ENCODE measurements at places on chromosomes 3 and 15. TPM values are rescaled to one million over a fixed set of nuclear protein-coding genes. Genes with fewer than 3 reads are reported as not detected.
A peak's percentile ranks its signal among the peaks of the same experiment; 100 is the strongest.

The CHRM5 gene
- total RNA-seq = not detected

- DNase-seq = no peak
Measured at GRCh38 chr15:43881944-43882343, 55.1 kb downstream of the WDR76 start.

DNA sequence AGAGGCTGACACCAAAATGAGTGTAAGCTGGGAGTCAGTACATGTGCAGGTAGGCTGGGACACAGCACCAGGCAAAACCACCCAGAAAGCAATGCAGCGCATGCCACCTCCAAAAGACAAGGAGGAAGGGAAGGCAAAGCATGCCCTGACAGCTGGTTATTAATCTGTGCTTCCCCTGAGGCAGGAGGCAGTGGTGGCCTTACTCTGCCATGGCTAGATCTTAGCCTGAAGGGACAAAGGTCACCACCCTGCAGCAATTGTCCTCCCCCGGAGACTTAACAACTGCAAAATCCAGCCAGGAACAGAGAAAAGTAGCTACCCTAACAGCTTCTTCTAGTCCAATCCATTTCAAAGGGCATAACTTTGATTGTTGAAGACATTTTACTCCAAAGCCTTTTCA, 73.7 kb downstream of the PLD1 start:
- DNase-seq = no peak

The HCLS1 gene
- total RNA-seq = 23.8 TPM

GRCh38 chr3:58532794-58533220, 4.2 kb downstream of the ACOX2 start:
- peak; percentile 91 for DNase-seq

DNA sequence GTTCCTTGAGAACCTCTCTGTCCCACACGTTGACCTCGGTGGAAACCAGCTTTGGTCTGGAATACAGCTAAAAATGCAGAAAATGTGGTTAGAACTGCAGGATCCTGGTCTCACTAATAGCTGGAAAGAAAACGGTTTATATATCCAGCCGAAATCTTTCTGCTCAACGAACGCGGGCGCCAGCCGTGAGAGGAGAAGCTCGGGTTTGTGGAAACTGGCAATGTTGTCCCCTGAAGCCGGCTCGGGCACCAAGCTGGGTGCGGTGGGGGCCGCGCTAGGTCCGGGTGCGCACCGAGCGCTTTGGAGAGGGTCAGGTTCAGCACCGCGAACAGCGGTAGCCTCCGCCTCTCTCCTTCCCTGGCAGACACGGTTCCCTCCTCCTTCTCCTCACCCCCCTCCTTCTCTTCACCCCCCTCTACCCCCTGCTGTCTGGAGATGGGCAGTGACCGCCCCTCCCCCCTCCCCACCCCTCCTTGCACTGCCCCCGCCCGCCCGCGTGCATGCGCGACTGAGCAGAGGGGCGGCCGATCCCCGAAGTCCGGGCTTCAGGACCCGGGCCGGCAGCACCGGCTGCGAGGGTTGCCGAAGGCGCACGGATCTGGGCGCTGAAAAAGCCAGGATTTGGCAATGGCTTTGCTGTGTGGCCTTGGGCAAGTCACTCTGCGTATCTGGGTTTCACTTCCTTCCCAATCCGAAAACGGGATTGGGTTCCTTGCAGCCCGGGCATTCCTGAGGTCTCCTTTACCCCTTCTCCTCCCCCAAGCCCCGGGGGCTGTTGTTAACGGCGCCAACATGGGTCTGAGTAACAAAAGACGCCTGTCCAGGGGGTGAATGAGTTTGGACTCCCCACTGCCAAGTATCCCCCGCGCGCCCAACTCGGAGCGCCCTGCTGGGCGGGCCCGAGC, at the start of gene SKOR1:
TSS of gene SKOR1 (plus strand) at position 534 of the 905 bp plus-strand sequence. CDS start at position 628, 94 bp downstream.
- DNase-seq = no peak

GRCh38 chr3:44721231-44722102, 8.0 kb upstream of the ZNF501 start:
- no peak for DNase-seq

GRCh38 chr15:88067331-88067685, 189.2 kb downstream of the NTRK3 start:
- no peak for DNase-seq

- no peak for DNase-seq
Measured at GRCh38 chr3:184874709-184875644, 63.0 kb downstream of the VPS8 start.

- no peak for DNase-seq
Measured at GRCh38 chr3:106245400-106245799, 376.6 kb upstream of the CBLB start.

GRCh38 chr15:71699977-71700376, 110.4 kb upstream of the NR2E3 start:
- DNase-seq = no peak

The SPESP1 gene
- total RNA-seq = 2.0 TPM

The BMF gene
- total RNA-seq = 8.3 TPM

The FGF7 gene
- total RNA-seq = 39.7 TPM

- no peak for DNase-seq
Measured at GRCh38 chr3:15781637-15782402, 16.0 kb downstream of the ANKRD28 start.

GRCh38 chr3:115498898-115499297, 124.4 kb upstream of the GAP43 start:
- no peak for DNase-seq

The ACP3 gene
- total RNA-seq = 2.1 TPM

DNA sequence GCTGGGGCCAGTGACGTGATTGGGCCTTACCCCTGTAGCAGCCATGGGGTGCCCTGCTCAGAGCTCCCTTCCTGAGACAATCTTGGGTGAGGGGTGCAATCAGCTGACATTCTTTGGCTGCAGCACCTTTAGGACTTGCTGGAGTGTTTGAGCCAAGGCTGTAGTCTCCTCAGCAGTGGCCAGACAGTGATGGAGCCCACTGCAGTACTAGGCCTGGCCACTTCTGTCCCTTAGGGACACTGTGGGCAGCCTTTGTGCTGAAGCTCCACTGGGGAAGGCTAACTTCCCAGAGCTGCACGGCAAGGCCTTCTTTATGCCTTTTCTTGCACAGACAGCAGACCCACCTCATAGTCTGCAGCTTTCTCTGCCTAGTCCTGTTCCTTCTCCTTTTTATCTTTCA, 284.9 kb upstream of the IGF1R start:
- no peak for DNase-seq

GRCh38 chr3:143514874-143515273, 333.4 kb downstream of the SLC9A9 start:
- DNase-seq = no peak

DNA sequence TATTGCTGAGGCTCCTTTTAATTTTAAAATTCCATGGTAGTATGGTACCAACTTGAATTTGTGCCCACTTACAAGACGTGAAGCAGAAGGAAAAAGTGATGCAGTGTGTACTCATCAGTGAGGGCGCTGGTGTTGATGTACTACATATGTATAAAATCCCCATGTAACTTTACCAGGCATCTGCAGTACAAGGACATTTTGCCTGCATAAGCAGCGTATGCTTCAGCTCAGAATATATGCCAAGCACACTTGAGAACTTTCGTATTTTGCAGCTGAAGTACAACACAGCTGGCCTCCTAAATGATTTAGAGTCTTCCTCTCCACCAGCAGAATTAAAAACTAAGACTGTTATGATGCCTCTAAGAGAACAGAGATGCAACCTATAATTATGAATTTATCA, 108.9 kb downstream of the RYR3 start:
- no peak for DNase-seq

DNA sequence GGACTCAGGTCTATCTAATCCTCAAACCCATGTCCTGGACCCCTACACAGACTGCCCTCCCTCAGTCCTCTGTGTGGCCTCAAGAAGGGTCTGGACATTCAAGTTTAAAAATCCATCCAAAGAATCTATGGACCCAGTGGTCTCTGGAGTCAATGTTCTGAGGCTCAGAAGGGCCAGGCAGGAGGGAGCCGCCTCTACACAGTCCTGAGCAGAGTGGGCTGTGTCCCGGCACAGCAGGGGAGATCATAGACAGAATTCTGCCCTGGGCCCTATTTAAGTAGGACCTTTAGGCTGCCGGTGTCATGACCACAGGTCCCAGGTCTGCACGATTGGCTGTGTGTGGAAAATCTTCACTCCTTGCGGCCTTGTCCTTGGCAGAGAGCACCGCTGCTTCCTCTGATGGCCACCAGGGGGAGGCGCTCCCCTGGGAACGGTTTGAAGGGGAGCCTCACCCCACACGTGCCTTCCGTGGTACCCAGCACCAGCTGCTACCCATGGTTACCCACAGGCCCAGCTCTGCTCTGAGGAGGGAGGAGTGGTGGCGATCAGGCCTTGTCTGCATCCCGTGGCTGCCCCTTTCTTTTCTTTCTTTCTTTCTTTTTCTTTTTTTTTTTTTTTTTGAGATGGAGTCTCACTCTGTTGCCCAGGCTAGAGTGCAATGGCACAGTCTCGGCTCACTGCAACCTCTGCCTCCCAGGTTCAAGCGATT, 37.9 kb downstream of the CHRD start:
- peak; percentile 85 for DNase-seq

- no peak for DNase-seq
Measured at GRCh38 chr3:153404157-153404556, 242.1 kb downstream of the RAP2B start.

DNA sequence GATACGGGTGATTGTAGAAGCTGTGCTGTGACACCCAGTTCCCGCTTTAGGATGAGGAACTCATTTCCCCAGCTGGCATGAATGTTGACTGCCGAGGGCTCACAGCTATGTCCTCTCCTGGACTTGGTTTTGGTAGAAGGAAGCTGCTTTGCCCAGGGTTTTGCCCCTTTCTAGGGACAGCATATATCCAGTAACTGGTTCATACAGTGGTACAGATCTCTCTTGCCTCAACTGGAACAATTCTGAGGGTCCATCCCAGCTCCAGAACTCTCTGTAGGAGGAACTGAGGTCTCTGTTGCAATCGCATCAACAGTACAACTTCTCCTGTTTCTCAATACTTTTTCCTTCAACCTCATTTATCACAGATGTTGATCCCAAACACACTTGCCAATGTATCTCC, 54.5 kb upstream of the FNDC3B start:
- no peak for DNase-seq

GRCh38 chr3:190352861-190353457, 30.7 kb upstream of the CLDN1 start:
- DNase-seq = no peak

The ARPIN gene
- total RNA-seq = 12.3 TPM

GRCh38 chr3:81592101-81592500, 169.3 kb downstream of the GBE1 start:
- DNase-seq = no peak

The LRRC3B gene
- total RNA-seq = not detected

DNA sequence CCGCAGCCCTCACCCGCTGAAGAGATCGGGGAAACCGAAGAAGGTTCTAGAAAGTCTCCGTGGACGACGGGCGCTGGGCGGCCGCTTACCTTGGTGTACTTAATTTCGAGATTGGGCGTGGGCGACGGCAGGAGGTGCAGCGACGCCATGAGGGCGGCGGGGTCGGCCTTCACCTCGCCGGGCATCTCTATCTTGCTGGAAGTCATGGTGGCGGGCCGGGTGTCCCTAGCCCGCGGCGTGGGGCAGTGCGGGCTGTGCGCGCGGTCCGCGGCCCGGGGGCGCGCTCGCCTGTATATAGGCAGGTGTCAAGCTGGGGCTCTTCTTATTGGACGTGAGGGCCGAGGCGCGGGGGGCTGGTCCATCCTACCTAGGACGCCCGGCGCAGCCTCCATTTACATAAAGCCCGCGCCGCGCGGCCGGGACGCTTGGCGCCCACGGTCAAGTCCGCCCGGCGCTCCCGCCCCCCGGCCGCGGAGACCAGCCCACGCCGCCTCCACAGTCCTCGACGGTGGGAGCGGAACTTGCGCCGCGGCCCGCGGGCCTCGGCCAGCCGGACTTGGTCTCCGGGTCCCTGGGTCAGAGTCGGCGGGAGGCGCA, at the start of gene ALDH1A2:
TSS of gene ALDH1A2 (minus strand) at position 267 of the 597 bp plus-strand sequence. CDS start at position 206, 61 bp downstream.
- peak; percentile 86 for DNase-seq

DNA sequence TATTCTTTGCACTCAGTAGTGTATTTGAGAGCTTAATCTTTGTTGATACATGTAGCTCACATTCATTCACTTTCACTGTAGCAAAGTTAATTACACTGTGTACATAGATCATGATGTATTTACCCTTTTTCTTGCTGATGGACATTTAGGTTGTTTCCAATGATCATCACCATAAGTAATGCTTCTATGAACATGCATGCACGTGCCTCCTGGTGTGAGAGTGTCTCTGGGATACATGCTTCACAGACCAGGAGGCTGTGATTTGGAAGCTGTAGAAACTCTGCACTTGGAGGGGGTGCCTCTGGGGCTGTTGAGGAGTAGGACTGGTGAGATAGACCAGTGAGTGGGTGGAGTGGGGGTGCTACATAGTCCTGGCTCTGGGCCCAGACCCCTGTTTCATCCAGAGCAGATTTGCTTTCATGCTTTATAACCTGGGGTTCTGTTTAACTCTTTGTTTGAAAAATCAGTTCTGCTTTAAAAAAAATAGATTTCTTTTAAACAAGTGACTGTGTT, 18.2 kb upstream of the SMAD3 start:
- DNase-seq = no peak

- peak; percentile 47 for DNase-seq
Measured at GRCh38 chr3:120469882-120470301, 19.1 kb upstream of the FSTL1 start.

DNA sequence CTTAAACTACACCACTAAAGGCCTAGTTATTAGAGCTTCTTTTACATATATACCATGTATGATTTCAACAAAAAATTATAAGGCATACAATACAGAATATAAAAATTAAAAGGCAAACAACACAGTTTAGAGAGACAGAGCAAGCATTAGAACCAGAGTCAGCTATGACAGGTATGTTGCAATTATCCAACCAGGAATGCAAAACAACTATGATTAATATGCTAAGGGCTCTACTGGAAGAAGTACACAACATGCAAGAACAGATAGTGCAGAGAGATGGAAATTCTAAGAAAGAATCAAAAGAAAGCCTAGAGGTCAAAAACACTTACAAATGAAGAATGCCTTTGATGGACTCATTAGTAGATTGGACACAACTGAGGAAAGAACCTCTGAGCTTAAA, 39.6 kb downstream of the CCDC54 start:
- DNase-seq = no peak

GRCh38 chr3:158384019-158384418, 187.0 kb upstream of the MLF1 start:
- DNase-seq = no peak

The CYP1A1 gene
- total RNA-seq = 0.12 TPM

- no peak for DNase-seq
Measured at GRCh38 chr3:30667280-30667651, 60.9 kb downstream of the TGFBR2 start.

The DZIP1L gene
- total RNA-seq = 3.7 TPM

DNA sequence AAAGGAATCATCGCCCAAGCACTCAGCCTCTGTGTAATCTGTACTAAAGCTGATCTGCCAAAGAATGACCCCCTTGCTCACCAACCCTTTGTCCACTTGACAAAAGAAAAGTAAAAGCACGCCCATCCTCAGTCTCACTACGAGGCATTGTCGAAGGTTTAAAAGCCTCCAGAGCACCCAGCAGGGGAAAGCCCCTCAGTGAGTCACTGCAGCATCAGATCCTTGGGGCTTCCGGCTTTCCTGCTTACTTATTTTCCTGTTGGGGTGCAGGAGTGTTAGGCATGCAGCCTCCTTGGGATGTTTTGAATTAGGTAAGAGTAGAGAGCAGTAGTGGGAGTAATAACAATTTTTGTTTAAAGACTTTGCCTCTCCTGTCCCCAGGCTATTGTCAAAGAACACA, 216.1 kb downstream of the MTHFS start:
- DNase-seq = no peak

The IFT80 gene
- total RNA-seq = 14.7 TPM

- DNase-seq = no peak
Measured at GRCh38 chr3:113228498-113229286, 17.3 kb downstream of the BOC start.

GRCh38 chr15:99511531-99511865, 54.3 kb upstream of the MEF2A start:
- no peak for DNase-seq
